Retinal pigment epithelial cell (primary cell): ENCODE measurements at places on chromosomes 11 and 22.
A peak's percentile ranks its signal among the peaks of the same experiment; 100 is the strongest.

- no peak for DNase-seq
These were observed 207.1 kb upstream of the ARHGAP20 start for GRCh38 chr11:110919241-110919922.

DNA sequence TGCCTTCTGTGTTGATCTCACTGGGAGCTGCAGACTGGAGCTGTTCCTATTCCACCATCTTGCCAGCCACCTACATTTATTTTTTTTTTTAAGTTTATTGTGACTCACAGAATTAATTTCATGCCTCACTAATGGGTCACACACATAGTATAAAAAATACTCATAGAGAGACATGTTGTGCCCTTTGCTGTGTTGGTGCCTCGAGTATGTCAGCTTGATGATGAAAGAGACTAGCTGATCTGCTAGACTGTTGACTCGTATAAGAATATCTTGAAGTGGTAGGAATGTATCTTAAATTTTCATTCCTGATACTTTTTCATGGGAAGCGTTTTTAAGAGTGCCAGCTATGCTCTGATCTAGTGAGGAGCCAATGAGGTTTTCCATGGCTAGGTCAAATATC, 28.6 kb upstream of the AMPD3 start:
- DNase-seq = no peak

- no peak for DNase-seq
These were observed 12.1 kb downstream of the PLAAT5 start for GRCh38 chr11:63478896-63479295.

GRCh38 chr11:7495882-7496551, 10.7 kb downstream of the OLFML1 start:
- no peak for DNase-seq

DNA sequence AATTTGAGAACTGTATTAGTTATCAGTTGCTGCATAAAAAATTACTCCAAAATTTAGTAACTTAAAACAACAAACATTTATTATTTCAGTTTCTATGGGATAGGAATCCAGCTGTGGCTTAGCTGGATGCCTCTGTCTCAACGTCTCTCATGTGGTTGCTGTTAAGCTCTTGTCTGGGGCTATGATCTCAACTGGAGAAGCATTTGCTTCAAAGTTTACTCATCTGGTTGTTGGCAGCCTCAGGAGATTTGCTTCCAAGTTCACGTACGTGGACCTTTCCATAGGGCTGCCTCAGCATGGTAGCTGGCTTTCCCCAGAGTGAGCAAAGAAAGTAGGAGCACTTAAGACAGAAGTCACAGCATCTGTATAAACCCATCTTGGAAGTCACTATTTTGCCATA, 144.9 kb upstream of the SESN3 start:
- DNase-seq = no peak

GRCh38 chr11:11895672-11896071, 53.9 kb downstream of the USP47 start:
- no peak for DNase-seq

- DNase-seq = no peak
These were observed 11.3 kb downstream of the HTATIP2 start for GRCh38 chr11:20374741-20375300.

DNA sequence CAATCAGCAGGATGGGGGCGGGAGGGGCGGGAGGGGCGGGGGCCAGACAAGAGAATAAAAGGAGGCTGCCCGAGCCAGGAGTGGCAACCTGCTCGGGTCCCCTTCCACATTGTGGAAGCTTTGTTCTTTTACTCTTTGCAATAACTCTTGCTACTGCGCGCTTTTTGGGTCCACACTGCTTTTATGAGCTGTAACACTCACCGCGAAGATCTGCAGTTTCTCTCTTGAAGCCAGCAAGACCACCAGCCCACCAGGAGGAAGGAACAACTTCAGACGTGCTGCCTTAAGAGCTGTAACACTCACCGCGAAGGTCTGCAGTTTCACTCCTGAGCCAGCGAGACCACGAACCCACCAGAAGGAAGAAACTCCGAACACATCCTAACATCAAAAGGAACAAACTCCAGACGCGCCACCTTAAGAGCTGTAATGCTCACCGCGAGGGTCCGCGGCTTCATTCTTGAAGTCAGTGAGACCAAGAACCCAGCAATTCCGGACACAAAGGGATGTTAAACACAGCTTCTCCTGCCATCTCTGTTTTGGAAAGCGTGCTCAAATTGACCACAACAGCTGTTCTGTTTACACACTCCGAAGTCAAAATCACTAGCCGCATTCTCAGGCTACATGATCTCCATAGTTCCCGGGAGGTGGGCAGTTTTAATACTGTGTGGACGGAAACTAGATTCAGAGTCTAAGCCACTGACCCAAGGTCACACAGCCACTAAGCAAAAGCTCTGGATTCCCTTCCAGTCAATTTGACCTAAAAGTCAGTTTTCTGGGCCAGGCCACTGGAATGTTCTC, 11.9 kb downstream of the PLAAT2 start:
- DNase-seq = no peak

GRCh38 chr11:47411884-47412746, 3.7 kb downstream of the SLC39A13 start:
- no peak for DNase-seq

GRCh38 chr11:60316317-60316716, 10.7 kb upstream of the MS4A6E start:
- DNase-seq = no peak

GRCh38 chr22:24390576-24390975, 36.8 kb upstream of the ADORA2A start:
- DNase-seq = no peak

GRCh38 chr11:61056571-61056970, 45.7 kb upstream of the CD5 start:
- no peak for DNase-seq

DNA sequence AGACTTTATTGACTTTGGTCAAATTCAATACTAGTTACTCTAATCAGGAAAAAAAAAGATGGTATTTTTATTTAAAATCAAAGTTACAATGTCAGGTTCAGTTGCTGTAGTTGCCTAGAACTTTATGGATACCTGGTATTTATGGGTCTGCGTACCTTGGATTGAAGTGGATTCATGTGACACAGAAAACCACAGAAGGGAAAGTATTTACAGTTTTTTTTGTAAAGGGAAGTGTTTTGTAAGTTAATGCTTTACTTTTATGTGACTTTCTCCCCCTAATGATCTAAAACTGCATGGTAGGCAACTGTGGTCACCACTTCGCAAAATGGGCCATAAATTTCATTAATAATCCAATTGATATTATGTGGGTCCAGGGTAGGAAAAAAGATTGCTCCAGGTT, 65.2 kb upstream of the ADA2 start:
- no peak for DNase-seq

DNA sequence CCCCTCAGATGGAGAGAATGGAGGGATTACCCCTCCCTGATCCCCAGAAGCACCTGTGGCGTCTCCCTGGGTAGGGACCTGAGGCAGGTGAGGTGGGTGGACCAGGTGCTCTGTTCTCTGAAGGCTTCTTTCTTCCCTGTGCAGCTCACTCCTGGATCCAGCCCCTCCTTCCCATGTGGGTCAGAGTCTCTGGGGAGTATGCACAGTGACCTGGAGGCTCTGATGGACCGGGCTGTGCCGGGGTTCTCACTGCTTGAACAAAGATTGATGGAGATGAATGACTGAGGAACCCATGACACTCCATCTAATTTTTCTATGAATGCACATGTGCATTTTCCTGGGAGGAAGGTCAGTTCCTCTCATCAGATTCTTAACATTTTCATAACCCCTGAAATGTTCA, 78.6 kb upstream of the SHANK2 start:
- DNase-seq = no peak

DNA sequence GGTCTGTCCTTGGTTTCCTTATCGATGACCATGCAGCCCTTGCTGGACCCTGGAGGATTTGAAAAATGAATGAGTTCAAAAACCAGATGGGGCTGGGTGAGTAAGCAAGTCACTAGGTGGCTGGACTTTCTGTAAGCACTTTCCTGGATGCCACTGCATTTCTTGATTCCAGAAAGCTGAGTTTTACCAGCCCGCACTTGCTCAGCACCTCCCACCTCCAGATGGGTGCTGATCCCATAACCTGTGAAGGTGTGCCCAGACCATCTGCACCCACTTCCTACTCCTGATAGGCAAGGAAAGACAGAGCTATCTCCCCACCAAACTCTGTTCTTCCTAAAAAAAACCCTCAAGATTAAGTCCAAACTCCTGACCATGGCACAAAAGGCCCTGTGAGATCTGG, 21.1 kb downstream of the ASCC2 start:
- no peak for DNase-seq

DNA sequence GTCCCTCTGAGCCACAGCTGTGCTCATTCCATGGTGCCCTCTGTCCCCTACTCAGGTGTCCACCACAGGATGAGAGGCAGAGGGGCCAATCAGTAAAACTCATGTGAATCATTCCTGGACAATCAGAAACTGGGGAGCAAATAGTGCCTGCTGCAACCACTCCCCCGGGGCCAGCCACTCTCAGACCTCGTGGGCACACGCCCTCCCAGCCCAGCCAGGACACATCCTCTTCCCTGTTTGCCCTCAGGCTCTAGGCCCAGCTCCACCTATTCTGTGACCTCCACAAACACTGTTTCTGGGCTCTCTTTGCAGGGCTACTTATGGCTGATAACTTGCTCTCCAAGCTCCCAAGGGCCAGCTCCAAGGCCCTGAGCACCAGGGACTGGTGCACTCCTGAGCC, 14.0 kb upstream of the KCTD14 start:
- no peak for DNase-seq

DNA sequence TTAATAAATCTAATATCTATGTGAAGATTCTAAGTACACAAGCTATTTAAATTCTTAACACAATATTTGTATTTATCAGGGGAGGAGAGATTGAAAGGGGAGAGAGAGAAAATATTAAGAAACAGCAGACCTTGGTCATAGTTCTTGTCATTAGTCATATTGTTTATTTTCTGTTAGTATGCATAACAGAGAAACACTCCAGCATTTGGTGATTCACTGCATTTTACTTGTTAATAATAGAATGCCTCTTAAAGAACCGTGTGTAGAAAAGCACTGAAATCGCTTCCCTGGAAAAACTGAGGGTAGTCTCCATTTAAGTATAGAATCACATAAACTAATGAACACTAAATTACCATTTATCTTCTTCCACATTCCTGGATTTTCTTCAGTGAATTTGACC, 122.7 kb upstream of the TRPC6 start:
- DNase-seq = no peak

GRCh38 chr11:123301013-123301591, 106.1 kb upstream of the CLMP start:
- DNase-seq = no peak

GRCh38 chr11:36027731-36028130, 83.9 kb downstream of the LDLRAD3 start:
- DNase-seq = no peak

GRCh38 chr22:30289980-30290313, 642 bp upstream of the CASTOR1 start:
- DNase-seq = no peak

DNA sequence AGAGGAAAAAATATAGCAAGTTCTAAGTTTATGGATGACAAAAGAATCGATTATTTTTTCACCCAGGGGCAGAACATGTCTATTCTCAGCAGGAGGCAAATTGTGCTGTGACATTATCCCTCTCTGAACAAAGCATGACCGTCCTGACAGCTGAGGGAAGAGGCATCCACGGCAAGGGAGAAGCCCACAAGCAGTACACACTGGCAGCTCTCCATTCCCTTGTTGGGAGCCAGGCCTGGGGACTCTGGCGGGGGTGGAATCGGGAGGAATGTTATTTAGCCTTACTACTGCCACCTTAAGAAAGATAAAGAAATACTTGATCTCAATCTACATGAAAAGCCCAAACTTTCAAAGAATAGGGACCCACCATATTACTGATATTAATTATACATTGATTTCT, 3.4 kb downstream of the KIRREL3 start:
- DNase-seq = no peak

- no peak for DNase-seq
These were observed 25.5 kb downstream of the SERPIND1 start for GRCh38 chr22:20799449-20799848.

- DNase-seq = no peak
These were observed 75.2 kb downstream of the ZNRF3 start for GRCh38 chr22:28958611-28959010.

GRCh38 chr11:102760344-102761035, 19.9 kb downstream of the MMP10 start:
- peak; percentile 50 for DNase-seq

DNA sequence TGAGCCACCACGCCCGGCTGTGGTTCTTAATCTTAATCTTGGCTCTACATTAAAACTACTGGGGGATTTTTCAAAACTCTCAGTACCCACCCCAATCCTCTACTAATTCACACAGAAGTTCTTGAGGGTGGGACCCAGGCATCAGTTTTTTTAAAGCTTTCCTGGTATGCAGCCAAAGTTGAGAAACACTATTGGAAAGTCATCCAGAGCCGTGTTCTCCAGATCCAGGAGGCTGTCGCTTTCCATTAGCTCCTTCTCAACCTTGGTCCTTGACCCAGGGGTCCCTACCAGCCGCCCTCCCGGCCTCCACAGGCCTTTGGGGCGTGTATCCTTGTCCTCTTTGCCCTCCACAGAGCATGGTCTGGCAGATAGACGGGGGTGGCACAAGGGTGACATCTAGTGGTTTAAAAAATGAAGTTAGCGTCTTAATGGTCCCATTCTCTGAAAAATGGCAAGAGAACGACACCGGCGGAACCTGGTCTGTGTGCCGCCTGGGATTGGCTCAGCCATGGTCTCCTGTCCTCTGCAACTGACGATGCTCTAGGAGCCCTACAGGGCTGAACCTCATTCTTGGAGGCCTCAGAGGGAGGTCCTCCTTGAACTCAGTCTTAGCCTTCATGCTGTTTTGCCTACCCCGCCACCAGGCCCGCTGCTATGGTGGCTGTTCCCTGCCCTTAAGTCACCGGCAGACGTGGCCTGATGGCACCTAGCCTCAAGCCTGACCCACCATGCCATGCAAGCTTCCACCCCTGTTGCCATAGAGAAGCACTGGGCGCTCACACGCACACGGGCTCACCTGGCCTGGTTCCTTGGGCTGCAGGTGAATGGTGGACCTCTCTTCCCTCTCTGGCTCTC, 152.0 kb upstream of the SYN3 start:
- no peak for DNase-seq

DNA sequence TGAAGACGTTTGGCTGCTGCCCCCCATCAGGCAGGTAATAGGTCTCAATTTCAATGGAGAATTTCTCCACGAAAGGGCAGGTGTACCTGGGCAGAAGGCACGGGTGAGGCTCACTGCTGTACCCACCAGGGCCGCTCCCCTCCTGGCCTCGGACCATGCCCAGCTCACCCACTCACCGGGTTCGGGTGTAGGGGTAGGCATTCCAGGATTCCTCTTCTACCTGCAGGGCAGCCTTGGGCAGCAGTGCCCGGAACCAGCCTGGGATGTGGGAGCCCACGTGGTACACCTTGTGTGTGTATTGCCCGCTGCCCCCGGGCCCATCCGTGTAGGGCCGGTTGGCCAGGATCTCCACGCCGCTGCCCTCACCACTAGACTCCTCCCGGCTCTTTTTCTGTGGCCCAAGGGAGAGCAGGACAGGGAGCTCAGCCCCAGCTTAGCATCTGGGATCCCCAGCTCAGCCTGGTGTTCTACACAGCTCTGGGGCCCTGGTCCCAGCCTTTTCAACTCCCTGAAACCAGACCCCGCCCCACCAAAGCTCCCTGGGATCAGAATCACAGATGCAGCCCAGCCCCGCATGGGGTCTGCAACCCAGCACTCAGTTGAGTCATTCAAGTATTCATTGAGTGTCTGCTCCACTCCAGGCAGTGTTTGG, 2.7 kb downstream of the PITPNM1 start:
- DNase-seq = no peak

GRCh38 chr11:46588131-46588530, 5.7 kb downstream of the AMBRA1 start:
- no peak for DNase-seq

GRCh38 chr11:45815747-45816146, 10.8 kb downstream of the SLC35C1 start:
- no peak for DNase-seq

GRCh38 chr22:44780876-44781449, 28.6 kb downstream of the ARHGAP8 start:
- DNase-seq = no peak
